ENCODE measurements at places on chromosomes 3 and 15.

DNA sequence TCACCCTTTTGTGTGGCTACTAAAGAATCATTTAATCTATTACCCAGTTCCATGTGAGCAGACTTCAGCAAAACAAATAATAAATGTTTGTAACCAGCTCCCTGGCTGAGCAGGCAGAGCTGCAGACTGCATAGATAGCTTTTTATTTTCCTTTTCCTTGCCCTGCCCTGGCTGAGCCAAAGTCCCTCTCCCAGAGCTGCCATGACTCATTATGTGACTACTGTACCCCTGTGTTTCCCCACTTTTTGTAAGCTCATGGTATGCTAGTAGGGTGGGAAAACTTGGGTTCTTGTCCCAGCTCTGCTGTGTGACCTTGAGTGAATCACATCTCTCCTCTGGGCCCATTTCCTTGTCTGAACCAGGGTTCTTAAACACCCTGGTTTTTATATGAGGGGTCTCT, 127.5 kb downstream of the CLSTN2 start:
- DNase-seq = no peak

- DNase-seq = no peak
Measured at GRCh38 chr3:193899001-193899400, 236.9 kb upstream of the HES1 start.

DNA sequence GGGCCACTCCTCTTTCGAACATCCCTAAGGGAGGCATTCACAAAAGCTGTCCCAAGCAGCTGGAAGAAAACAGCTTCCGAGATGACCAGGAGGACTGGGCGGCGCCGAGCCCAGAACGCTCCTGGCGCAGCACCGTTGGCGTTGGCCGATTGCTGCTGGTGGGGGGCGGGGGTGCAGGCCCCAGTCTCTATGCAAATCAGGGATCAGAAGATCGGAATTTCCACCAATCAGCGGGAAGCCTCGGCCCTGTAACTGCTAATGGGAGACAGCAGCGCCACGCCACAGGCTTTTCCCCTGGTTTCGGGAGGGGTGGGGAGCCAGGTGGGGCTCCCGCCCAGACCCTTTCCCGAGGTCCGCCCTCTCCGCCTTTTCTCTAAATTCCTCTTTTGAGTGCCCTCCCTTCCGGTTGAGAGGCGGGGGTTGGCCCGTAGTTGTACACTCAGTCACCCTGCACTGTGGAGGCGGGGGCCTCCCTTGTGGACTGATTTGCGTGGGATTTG, 27.0 kb downstream of the HMCES start:
- DNase-seq = no peak

- peak; percentile 55 for DNase-seq
Measured at GRCh38 chr15:39583596-39584265, 2.9 kb downstream of the THBS1 start.

DNA sequence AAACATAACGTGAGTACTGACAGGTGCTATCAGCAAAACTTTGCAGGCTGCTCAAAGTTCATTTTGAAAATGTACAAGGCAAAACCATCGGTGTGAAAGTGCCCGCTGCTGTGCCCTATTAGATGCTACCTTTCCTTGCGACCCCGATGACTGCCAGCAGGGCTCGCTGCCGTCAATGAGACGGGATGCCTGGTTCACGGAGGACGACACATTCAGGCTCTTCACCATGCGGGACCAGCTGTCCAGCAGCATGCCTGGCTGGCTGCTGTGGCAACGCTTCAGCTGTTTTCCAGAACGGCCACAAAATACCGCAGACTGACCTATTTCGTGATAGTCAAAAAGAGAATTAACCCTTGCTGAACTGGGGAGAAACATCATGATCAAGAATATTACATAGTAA, 92.7 kb upstream of the OCA2 start:
- peak; percentile 45 for DNase-seq

DNA sequence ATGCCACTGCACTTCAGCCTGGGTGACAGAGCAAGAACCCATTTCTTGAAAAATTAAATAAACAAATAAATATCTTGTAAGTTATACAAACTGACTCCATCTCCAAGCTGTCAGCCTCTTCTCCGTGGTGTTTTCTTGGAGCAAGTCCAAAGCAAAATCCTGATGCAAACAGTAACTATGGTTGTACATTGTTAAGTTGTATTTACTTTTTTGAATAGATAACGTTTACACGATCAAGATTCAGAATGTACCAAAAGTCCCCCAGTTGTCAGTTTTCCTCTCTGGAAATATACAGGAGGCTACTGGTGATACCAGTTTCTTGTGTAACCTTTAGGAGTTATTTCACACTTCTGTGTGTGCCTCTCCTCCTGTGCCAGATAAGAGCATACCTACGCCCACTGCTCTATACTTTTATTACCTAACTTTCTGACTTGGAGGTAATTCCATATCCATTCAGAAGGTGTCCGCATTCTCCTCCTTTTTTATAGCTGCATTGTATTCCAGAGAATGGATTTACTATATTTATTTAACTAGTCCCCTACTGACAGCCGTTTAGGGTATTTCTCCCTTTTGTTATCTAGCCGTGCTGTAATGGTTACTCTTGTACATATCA, 14.2 kb downstream of the CMTM7 start:
- no peak for DNase-seq

DNA sequence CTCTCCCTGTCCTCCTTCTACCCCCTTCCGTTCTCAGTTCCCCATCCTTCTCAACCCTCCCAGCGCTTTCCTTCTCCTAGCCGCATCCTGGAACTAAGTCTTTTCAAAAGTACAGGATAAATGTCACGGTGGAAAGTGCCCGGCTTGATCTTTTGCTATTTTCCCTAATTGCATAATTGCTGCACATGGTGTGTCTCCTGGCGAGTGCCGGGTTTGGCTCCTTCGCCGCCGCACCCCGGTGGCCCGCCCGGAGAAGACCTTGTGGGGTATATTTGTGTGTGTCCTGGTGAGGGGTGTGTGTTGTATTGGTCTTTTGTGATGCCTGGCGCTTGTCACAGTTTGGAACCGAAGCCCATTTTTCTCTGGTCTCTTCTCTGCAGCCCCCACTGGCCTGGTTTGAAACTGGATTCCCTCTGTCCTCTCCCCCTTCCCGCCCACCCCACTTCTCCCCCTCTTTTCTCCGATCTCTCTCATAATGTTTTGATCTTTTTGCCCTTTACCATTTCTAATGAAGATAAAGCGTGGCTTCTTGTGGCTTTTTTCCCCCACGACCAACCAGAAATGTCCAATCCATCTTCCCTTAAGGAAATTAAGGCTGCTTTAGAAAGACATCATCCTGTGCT, 692 bp downstream of the UBE2E2 start:
- peak; percentile 46 for DNase-seq

DNA sequence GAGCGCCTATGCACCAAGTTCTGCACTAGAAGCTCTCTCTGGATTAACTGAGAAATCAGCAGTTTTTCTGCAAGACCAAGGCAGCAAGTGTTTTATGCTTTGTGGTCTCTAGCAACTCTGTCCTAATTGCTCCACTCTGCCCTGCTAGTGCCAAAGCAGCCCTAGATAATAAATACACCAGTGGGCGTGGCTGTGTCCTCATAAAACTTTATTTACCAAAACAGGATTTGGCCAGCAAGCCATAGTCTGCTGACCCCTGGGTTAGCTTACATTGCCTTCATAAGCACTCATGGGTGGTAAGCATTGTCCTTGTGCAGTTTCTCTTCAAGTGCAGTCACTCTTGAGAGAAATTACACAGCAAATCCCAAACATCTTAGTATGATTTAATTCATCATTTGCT, 30.7 kb upstream of the SLC24A5 start:
- DNase-seq = no peak

DNA sequence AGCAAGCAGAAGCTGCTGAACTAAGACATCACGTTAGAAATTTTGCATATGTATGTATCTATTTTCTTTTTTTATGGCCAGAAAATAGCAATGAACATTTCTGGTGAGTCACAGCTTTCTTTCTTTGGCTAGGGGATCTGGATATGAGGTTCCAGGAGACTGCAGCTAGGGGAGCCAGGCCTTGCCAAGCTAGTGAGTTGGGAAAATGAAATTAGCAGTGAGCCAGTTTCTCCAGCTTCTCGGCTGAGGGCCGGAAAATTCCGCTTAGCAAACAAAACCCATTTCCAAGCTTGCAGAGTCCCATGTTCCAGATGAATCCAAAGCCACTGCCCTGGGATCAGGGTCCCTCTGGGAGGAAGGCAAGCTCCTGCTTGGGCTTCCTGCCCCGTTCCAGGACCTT, 137.6 kb downstream of the SRGAP3 start:
- DNase-seq = no peak

- DNase-seq = peak; percentile 97
Measured at GRCh38 chr3:56683122-56683817, at the start of gene TASOR. TASOR (minus strand) TSS chr3:56683265; CDS start chr3:56683006, 259 bp downstream.

DNA sequence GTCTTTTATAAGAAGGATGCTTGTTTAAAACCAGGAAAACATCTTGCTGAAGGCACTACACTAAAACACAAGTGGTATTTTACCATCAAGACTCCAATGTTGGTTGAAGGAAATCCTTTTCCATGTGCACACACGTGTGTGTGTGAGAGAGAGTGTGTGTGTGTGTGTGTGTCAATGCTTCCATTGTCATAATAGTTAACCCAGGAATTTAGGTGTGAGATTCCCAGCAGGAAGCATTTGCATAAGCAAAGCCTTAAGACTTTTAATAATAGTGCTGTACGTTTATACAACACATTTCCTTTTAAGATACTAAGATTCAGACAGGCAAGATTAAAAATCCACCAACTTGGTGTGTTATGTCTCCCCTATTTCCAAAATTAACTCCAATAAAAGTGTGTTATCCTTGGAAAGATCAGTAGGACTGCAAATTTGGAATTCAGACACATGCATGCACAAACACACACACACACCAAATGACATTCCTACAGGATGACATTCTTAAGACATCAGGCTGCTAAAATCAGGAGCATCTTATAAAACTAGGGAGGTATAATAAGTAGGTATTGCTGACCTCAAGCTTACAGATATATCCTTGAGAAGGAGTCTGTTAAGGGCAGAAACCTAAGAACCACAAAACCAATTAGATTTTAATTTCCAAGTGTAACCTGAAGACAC, 18.3 kb downstream of the LMCD1 start:
- no peak for DNase-seq

GRCh38 chr3:74631351-74632140, 17.1 kb upstream of the CNTN3 start:
- no peak for DNase-seq

DNA sequence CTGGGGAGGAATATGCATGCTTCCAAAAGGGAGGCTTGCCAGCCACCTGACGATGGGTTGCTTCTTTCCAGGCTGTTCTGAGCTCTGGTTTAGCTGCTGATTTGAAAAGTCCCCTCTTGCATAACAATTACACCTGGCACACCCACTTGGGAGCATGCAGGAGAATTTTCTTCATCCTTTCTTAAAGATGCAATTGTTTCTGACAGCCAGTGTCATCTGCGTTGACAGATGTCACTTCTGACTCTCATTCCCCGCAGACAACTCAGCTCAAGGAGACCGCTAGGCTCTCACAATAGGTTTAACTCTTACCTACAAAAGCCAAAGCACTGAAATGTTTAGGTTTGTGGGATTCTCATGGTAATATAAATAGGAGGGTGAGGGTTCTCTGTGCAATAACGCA, 185.6 kb upstream of the SYNPR start:
- no peak for DNase-seq

- DNase-seq = no peak
Measured at GRCh38 chr3:101995371-101996046, 146.2 kb downstream of the NFKBIZ start.

DNA sequence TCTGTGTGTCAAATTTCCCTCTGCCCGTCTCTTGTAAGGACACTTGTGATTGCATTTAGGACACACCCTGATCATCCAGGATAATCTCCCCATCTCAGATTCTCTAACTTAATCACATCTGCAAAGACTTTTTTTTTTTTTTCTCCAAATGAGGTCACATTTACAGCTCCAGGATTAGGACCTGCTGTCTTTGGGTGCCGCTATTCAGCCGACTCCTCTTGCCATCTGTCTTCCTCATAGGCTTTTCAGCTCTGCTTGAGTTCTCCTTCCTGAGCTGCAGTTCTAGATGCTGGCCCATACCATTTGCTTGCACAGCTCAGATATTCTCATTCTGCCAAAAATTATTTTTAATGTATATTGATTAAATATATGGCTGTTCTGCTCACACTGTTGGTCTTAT, 94.3 kb upstream of the TLE3 start:
- peak; percentile 67 for DNase-seq

All from D341Med (cell line).